Muscle of leg (tissue), 16 donors: ENCODE measurements at places on chromosomes 5 and 9.
A peak's percentile ranks its signal among the peaks of the same experiment; 100 is the strongest.

DNA sequence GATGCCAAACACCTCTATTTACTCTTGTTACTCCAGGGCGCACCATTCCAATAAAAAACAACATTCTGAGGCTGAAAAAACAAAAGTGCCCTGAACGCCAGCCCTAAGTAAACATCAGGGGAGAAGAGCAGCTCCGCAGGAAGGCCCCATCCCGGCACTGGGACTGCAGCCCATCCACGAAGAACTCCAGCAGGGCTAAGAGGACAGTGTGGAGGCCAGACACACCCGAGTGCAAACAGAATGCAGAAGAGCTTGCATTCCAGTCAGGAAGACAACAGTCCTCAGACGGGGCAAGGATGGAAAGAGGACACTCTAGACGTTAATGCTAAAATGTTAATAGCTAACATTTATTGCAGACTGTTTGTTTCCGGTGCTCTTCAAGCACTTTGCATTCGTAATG is 33.0 kb downstream of the FAM240B start:
- no peak for DNase-seq

DNA sequence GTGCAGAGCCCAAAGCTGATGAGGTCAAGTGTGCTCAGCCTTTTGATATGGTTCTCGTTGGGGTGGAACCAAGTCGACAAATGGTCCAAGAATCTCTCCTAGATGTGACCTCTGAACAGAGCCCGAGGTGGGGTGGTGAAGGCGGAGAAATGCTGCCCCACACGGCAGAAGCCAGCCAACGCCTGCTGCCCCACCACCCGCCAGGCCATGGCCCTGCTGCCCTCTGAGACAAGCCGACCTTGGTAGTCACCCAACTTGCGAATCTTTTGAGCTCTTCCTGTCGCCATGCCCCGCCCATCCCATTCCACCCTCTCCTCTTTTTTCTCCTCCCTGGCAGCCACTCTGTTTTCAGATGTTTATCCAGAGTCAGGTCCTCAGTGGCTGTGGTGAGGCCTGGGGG is 91.5 kb upstream of the EGFLAM start:
- DNase-seq: no peak

DNA sequence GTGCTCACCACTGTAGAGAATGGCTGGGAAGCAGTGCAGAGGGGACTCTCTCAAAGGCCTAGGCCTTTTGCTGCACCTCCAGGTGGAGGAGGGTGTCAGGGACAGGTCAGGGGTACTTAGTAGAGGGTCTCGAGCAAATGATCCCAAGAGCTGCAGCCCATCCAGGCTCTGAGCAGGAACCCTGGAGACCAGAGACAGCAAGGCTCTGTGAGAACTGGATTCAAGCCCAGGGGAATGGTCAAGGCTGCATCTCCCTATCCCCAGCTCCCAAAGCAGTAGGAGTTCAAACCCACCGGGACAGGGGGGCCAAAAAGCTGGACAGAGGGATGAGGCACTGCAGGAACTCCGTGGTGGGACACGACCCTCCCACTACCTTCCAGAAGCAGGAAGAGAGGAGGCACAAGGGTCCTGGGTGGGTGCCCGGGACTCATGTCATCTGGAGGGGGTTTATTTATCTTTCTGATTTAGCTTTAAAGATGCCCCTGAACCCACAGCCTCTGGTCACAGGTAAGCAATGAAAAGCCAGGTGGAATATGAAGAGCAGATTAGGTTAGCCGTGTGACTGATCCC is 124.8 kb downstream of the MVB12B start:
- DNase-seq: no peak

- DNase-seq: no peak
Observed at GRCh38 chr5:67208403-67208802, 11.8 kb upstream of the CD180 start.

GRCh38 chr9:80922544-80922943 is 766.8 kb downstream of the TLE1 start:
- no peak for DNase-seq

DNA sequence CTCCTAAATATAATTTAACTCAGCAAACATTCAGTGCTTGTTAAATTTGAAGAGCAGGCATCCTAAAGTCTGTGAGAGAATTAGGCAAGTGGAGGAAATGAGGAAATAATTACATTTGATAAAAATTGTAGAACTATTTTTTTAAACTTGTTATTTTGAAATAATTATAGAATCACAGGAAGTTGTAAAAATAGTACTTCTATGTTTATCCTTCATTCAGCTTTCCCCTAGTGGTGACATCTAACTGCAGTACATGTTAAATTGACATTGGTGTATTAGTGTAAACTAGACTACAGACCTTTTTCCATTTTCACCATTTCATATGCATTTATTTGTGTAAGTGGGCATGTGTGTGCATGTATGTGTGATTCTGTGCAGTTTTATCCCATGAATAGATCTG is 51.6 kb downstream of the F2RL2 start:
- no peak for DNase-seq

DNA sequence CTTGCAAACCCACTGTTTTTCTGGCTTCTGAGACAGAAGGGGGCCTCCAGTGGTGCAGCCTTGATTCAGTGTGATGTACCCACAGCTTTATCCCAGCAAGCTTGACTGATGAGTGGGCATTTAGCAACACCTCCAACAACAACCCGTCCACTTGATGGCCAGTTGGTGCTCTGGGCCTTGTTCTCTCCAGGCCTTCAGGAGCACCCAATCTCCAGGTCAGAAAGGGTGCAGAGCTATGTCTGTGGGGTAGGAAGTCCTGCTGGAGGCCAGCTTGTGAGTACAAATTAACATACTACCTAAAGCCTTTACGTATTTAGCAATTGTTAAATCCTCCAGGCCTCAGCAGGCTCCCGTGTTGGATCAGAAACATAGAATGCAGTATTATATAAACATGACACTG is 10.1 kb upstream of the TRIM52 start:
- no peak for DNase-seq

DNA sequence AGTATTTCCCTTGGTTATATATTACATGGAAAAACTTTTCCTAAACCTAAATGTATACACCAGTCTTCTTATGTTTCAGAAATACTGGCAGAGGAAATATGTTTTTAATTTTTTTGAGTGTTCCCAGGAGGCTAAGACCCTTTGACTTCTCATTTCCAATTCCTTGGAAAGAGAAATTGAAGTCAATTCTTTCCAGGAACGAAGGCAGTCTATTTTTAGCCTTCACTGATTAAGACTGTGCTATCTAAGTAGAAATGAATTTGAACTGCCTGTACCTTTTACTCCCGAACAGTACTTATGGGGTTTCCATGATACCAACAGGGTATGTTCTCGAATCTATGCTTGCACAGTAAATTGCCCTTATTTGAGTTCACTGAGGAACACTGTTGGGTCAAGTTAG is 340.3 kb upstream of the CD180 start:
- peak; percentile 70 for DNase-seq

DNA sequence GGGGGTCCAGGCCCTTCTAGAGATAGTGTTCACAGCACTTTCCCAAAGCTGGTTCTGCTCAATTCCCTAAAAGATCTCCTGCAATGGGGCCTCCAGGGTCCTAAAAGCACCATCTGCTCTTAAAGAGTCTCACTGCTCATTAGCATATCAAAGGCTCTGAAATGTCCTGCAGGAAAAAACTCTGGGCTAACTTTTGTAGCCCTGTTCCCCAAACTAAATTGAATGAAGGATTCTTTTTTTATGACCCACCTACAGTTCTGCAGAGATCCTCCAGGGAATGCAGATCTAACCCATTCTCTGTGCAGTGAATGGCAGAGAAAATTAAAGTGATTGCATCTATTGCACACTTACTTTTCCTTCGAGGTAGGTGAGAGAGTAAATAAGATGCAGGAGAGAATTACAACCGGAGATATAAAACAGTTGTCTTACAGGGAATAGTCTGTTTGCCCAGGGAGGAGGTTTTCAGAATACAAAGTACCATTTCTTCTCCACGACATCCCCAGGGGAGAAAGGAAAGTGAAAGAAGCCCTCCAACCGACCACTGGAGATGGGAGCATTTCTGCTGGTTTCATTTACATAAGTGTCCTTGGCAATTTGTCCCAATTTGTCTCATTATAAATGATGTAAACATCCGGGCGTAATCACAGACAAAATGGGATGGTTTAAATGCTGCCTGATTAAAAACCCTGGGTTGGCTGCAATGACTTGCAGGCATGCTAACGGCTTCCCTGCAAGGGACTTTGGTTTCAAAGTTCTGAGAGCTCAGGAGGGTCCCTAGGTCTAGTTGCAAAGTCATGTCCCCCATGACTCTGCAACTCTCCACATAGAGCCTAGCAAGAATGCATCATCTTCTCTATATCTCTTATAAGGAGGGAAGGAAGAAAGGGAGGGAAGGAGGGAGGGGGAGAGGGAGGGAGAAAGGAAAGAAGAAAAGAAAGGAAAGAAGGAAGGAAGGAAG is 114.0 kb downstream of the KCNIP1 start:
- no peak for DNase-seq

GRCh38 chr5:35229076-35230037 is 930 bp downstream of the PRLR start:
- peak; percentile 20 for DNase-seq
